Activated CD8-positive, alpha-beta memory T cell treated with anti-CD3 and anti-CD28 coated beads, Interleukin-2, amount 50 U/mL, for 4 hours (primary cell): ENCODE measurements at places on chromosomes 4 and X.

GRCh38 chrX:25178555-25178954, 162.8 kb upstream of the ARX start:
- no peak for DNase-seq

DNA sequence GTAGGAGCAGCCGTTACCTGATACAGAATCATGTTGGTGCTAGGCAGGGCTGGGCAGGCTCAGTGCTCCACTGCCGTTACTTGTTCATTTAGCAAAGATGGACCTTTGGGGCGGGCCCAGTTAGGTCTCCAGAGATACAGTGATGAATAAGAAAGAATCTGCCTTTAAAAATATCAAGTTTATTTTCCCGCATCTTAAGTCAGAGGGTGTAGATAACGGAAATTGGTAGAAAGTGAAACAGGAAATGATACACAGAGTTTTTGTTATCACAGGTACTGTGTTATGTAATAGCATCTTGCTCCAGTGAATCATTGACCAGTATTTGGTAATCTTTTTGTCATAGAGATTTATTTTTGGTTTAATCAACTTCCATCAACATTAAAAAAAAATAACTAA, 5.5 kb downstream of the TMEM131L start:
- peak; percentile 42 for DNase-seq

DNA sequence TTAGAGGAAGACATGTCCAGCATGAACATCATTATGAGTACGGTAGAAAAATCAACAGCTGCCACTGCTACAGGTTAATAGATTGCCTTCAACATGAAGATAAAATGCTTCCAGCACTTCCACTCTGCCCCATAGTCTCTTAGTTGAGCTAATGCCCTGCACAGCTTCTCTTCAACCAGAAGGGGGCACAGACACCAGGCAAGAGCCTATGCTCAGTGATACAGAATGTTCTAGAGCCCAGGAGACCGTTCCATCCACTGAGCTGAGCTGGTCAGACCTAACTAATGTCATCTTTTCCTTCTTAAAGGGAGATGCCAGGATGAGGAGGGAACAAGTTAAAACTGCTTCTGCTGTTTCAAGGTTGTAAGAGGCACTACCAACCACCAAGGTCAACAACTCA, 42.2 kb downstream of the SMIM10L2A start:
- DNase-seq: no peak

DNA sequence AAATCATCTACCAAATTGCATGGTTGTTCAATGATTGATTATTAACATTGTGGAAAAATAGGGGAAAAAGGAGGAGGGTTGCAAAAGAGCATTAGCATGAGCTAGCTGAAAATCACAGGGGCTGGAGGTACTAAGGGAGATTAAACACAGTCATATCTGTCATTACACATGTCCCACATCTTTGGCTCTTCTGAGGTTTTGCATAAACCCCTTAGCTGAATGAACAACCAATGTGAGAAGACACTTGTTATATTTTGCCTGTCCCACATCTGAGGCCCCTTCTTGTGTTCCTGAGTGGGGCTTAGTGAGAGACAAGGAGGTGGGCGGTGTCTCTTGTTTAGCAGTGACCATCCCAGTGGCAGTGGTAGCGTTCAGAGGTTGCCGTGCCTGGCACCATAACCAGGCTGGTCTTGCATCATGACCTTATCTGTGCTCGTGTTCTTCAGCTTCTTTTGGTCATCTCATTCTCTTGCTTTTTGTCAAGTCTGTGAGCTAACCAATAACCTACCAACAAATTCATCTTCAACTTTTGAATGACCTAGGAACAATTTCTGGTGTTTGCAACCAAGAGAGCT, 95.6 kb downstream of the MID1IP1 start:
- no peak for DNase-seq

GRCh38 chr4:17064959-17065358, 166.5 kb upstream of the LDB2 start:
- DNase-seq: no peak
